Psoas muscle (tissue), 8 donors: ENCODE measurements at places on chromosomes 1 and 21.

GRCh38 chr1:89831462-89832120 is 10.8 kb downstream of the LRRC8D start:
- DNase-seq: no peak

- DNase-seq: no peak
Observed at GRCh38 chr1:19169642-19170041, 40.4 kb downstream of the UBR4 start.

- DNase-seq: no peak
Observed at GRCh38 chr21:36021251-36021837, 39.0 kb downstream of the SETD4 start.

- DNase-seq: no peak
Observed at GRCh38 chr21:36470294-36470693, 9.6 kb downstream of the CLDN14 start.

DNA sequence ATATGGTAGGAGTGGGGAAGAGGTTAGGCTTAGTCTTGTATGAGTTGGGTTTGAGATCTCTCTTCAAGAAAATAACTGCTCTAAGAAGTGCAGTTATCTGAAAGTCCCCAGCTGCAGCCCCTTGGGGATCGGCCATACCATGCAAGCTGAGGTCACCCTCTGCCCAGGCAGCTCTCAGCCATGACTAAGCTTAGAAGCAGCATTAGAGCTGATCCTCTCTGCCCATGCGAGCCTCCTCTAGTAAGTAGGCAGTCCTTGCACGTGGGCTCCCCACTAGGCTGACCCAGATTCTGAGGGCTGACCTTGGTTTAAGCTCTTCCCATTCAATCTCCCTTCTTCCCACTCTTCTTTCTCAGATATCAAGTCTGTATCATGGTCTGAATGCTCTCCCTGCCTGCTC is 121.0 kb upstream of the UBE2U start:
- peak; percentile 41 for DNase-seq

GRCh38 chr1:217010253-217010652 is 287.0 kb upstream of the ESRRG start:
- DNase-seq: no peak
